ENCODE measurements at places on chromosomes 3 and 15.
A peak's percentile ranks its signal among the peaks of the same experiment; 100 is the strongest.

- DNase-seq, result no peak
Observed at GRCh38 chr15:43943511-43943910, 116.7 kb downstream of the WDR76 start.

DNA sequence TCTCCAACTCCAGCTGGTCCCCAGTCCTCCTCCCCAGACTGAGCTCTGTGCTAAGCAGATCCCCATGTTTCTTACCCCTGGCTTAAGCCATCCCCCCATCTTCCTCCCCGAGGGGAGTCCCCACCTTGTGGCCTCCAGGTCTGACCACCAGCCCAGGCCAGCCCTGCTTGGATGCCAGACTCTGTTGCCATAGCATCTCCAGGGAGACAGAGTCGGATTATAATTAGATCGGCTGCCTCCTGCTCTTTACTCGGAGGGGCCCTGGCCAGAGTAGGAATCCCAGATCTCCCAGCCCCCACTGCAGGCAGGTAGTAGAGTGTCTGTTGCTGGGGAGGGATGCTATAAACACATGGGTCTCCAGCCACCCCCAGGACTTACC is 2.4 kb downstream of the KLHDC8B start:
- DNase-seq, result no peak

DNA sequence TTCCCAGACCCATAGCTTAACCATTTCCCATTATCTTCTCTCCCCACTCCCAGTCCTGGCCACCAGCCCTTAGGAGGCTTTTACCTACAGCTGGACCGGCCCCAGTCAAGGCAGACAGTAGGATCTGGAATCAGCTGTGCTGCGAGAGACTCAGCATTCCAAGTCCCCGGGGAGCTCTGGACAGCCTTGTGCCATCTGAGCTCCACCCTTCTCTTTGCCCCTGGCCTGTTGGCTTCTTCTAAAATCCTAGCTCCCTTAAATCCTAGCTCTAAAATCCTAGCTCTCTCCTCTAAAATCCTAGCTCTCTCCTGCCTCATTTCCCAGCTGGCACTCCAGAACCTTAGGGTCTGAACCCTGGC is 21.3 kb downstream of the MEGF11 start:
- no peak for DNase-seq

- DNase-seq, result no peak
Observed at GRCh38 chr15:91017716-91018115, 4.7 kb downstream of the VPS33B start.

GRCh38 chr15:25022233-25022632 is 67.4 kb downstream of the SNRPN start:
- DNase-seq, result peak; percentile 3

GRCh38 chr3:71582036-71582611 is 1.4 kb downstream of the FOXP1 start:
- DNase-seq, result no peak

DNA sequence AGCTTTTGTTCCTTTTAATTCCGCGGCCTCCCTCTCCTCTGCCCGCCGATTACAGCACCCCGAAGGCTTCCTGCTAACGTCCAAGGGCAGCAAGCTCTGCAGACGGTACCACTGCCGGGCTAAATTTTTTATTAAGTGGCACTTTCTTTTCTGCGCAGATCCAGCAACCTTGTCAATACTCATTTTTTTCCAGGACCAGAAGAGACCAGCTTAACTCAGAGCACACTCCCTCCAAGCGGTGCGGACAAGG is 542 bp upstream of the MEIS2 start:
- DNase-seq, result no peak

GRCh38 chr15:35885870-35886269 is 339.9 kb upstream of the DPH6 start:
- DNase-seq, result no peak

GRCh38 chr15:45660231-45660979 is 25.6 kb downstream of the SQOR start:
- peak; percentile 24 for DNase-seq

- no peak for DNase-seq
Observed at GRCh38 chr3:111277226-111277625, 205.6 kb downstream of the NECTIN3 start.

- DNase-seq, result no peak
Observed at GRCh38 chr3:174482541-174482940, 376.6 kb upstream of the NAALADL2 start.
